KG1 (cell line): ENCODE measurements at places on chromosomes 3 and 15.

DNA sequence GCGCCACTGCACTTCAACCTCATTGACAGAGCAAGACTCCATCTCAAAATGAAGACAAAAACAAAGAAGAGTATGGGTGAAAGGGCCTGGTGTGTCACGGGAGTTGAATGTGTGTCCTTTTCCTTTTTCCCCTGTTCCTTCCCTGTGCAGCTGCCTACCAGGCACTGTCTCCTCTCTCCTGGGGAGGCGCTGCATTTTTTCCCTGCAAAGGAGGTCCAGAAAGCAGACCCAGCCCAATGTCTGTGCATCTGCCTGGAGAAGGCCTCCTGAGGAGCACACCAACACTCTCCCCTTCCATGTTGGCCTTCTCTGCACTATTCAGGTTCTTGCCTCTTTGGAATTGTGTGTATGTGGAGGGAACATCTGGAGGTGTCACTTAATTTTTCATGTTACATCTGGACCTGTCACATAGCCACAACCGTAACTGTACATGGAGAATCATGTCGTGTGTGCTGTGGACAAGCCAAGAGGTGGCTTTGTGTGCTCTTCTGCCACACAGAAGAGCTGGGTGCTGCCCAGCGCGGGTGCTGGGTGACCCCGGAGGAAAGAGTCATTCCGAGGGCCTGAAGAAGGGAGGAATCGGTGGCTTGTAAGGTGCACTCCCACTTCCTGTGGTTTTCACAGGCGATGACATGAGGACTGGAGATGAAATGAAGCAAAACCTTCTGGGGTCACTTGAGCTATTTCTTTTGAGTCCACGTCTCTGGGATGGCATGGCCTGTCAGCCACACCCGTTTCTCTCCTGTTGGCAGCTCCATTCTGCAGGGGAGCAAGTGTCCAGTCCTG lies 46.5 kb upstream of the CGNL1 start:
- no peak for DNase-seq

GRCh38 chr3:171306631-171307030 lies 153.6 kb downstream of the TNIK start:
- DNase-seq, result no peak

GRCh38 chr3:69986419-69986818 lies 13.1 kb upstream of the SAMMSON start:
- DNase-seq, result no peak

DNA sequence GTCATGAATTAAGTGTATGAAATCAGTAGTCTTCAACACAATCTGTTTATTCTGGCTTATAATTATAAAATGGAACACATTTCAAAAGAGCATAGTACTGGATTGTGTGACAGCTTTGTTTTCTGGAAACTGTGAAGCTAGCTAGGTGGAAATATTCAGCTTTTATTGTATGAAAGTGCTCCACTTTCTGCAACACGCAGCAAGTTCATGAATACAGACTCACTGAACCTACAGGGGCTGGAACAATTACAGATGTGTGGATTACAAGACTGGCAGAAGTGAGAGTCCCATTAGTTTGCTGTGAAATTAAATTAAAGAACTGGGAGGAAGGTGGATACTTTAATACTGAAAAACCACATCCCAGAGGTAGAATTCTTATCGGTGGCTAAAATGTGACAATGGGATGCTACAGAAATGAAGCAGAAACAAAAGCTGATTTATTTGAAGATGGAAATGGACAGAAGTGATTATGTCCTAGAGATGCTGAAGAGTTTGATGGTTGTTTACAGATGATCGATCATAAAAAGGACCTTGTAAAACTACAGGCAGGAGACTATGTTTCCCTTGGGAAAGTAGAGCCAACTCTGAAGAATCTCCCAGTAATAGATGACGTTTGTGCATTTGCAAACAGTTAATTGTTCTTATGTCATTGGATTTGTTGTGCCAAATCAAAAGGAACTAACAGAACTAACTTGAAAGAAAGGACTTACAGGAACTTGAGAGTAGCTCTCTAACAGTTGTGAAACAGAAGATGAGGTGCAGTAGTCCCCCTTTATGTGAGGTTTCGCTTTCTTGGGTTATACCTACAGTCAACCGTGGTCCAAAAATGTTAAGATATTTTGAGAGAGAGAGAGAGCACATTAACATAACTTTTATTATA lies 15.7 kb downstream of the TF start:
- DNase-seq, result no peak

GRCh38 chr3:100760377-100760776 lies 51.1 kb downstream of the TFG start:
- no peak for DNase-seq

GRCh38 chr15:26355472-26356074 lies 417.3 kb downstream of the GABRB3 start:
- DNase-seq, result no peak

DNA sequence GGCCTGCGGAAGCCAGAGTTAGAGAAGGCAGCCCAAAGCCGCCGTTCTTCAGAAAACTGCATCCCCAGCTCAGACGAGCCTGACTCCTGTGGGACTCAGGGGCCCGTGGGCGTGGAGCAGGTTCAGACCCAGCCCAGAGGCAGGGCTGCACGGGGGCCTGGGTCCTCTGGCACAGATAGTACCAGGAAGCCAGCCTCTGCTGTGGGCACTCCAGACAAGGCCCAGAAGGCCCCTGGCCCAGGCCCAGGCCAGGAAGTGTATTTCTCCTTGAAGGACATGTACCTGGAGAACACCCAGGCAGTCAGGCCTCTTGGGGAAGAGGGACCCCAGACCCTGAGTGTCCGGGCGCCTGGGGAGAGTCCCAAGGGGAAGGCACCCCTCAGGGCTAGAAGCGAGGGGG lies 23.1 kb downstream of the ALPK3 start:
- DNase-seq, result no peak

GRCh38 chr3:2635511-2635910 lies 474.7 kb downstream of the IL5RA start:
- DNase-seq, result no peak

DNA sequence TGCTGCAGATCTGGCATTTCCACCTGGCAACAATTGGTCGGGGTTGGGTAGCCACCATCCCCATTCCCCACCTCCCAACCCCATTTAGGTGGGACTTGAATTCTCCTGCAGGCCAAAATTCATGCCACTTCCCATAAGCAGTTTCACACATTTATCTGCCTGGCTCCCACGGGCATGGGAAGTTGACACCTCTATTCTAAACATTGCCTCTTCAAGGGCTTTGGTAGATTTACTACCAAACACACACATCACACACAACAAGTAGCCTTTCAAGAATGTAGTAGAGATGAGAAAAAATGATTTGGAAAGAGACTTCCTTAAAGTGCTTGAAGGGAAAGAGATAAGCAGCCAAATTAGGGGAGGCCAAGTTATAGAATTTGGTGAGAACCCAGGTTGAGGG lies 30.9 kb downstream of the ZBTB38 start:
- DNase-seq, result no peak
